Stimulated activated CD8-positive, alpha-beta memory T cell treated with anti-CD3 and anti-CD28 coated beads, Interleukin-15, amount 100 ng/mL, for 4 hours (primary cell): ENCODE measurements at places on chromosomes 3 and 15.

- DNase-seq = no peak
Measured at GRCh38 chr3:32217339-32217738, 21.1 kb upstream of the CMTM8 start.

DNA sequence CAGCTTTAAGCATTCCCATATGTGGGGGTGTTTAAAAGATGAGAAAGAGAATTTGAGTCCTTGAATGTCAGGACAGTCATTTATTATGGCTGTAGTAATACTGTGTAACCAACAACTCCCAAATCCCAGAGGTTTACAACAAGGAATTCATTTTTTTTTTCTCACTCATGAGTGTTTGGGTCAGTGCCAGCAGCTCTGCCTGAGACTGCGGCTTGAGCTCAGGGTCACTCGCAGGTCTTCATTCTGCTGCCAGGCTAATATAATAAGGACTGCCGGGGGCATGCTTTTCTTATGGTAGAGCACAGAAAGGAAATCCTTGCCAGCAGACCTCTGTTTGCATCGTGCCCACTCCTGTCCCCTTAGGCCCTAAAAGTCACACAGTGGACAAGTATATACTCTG is 277.9 kb upstream of the LMCD1 start:
- DNase-seq = no peak

- DNase-seq = no peak
Measured at GRCh38 chr3:170539897-170540296, 46.0 kb downstream of the SLC7A14 start.

GRCh38 chr15:60949039-60949977 is 279.8 kb downstream of the RORA start:
- no peak for DNase-seq

DNA sequence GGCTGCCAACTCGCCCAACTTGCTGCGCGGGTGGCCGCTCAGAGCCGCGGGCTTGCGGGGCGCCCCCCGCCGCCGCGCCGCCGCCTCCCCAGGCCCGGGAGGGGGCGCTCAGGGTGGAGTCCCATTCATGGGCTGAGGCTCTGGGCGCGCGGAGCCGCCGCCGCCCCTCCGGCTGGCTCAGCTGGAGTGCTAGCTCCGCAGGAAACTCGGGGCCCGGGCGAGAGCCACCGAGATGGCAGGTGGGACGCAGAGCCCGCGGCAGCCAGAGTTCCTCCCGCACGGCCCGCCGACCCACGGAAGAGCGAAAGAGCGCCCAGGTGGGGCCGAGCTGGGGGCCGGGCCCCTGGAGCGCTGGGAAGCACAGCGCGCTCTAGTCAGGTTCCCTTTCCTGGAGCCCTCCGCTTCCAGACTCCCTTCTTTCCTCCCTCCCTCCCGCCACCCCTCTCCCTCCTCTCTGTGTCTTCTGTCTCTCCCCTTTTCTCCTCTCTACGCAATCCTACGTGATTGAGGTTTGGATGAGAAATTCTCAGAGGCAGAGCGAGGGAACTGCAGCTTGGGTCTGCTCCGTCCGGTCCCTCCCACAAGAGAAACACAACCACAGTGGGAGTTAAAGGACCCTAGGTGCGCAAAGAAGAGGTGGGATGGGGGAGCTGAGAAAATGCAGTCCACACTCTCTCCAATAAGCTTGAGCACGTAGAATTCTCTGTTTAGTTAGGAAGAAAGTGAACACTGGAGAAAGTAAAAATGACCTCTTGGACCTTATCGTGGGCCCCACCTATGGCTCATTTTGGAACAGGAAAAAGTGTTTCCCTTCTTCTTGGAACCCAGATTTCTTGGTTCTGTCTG is 317.3 kb downstream of the FGF12 start:
- no peak for DNase-seq

DNA sequence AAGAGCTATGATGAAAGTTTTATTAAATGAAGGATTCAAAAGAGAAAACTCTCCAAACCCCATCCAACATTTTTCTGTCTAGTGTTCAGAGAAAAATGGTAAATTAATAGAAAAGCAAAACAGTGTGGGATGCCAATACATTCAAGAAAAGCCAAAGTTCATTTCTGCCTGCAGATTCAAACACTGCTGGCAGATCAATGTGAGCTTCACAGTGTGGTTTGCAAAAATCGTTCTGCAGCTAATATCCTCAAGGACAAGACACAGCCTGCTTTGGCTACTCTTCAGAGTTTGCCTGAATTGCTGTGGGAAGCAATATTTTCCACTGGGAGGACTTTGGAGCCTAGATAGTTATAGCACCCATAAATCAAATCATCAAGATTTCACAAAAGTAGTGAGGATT is 619.9 kb upstream of the SUCLG2 start:
- DNase-seq = no peak

DNA sequence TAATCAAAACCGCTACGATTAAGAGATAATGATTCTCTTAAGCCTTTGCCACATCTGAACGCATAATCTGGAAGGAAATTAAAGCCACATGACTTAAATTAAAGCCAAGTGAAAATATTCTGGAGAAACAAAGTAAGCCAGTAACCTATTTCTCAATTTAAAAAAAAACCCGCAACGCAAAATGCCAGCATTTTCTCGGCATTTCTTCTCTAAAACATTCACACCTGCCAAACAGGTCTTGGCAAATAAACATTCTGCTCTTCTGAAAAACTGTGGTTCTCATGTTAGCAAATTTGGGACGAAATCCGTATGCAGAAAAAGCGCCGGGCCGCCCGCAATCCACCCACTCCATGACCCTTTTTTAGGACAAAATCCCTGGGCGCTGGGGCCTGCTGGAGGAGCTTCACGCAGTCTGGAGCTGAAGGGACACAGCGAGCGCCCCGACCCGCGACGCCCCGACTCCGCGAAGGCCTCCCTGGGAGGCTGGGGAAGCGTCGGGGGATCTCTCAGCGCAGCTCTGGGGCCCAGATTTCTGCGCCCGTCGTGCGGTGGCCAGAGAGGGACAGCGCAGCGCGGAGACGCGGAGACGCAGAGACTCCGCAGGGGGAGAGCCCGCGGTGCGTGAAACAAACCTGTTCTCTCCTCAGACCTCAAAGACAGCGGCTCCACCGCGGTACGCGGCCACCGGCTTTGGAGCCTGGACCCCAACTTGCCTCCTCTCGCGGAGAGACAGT is 471 bp downstream of the NKIRAS1 start:
- no peak for DNase-seq

GRCh38 chr15:90873998-90874605 is 5.7 kb downstream of the FURIN start:
- no peak for DNase-seq

DNA sequence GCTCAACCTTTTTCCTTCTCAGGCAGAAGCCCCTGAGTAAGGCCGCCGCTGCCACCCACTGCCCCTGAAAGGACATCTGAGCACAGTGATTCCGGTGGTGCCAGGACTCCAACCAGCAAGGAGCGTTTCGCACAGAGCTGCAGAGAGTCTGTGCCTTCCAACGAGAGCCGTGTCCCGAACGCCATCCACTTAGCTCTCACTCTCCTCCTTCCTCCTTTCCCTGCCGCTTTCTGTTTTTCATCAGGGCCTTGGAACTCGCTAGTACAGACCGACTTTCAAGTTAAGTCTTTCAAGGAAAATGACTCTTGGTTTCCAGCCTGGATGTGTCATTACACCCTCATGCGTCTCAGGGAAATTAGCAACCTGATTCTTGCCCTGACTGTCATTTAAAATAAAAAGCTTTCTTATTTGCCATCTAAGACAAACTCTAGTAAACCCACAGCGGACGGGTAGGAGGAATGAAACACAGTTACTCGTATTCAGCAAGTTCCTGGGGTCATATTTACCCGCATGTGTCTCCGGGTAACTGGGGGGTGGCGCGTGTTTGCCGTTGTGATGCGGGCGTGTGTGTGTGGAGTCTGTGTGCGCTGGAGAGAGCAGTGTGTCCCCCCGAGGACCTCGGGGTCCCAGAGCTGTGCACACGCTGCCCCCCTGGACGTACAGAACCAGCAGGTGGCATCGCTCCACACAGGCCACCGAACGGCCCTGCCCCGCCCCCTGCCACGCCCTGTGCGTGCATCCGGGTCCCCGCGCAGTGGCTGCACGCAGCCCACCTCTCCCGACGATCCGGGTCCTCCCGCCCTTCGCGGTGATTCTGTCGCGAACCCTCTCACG is 30.4 kb upstream of the ALDH1A3 start:
- peak; percentile 21 for DNase-seq

DNA sequence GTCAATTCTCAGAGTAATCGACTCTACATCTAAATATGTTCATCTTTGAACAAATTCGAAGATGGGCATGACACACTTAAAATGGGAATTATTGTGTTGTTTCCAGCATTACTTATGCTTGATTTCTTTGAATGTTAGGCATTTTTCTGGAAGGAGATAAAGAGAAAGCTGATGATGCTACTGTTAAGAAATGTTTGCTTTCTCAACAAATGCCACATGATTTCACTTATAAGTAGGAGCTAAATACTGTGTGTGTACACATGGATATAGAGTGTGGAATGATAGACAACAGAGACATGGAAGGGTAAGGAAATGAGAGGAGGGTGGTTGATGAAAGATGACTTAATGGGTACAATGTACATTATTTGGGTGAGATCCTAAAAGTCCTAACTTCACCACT is 400.9 kb downstream of the TBL1XR1 start:
- no peak for DNase-seq

DNA sequence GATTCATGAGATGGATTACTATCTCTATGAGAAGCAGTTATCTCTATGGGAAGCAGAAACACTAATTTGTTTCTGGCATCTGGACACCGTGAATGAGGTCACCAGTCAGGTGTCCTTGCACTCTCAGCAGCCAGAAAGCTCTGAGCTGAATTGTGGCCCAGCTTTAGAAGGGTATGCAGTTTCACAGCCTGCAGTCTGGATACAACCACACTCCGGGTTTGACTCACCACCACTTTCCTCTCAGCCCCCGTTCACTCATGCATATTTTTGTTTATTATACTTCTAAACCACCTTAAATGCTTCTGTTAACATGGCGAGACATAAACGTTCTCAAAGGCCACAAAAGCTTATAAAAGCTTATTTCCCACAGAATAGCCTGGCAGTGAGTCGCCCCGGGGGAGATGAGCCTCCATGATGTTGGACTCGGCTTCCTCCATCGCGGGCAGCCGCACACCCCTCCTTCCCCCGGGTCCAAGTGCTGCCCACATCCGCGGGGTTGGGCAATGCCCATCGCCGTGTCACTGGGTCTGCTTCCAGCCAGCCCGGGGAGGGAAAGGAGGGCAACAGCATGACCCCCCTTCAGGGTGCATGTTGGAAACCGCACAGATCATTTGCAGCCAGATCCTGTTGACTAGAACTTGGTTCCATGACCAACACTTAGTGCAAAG is 16.8 kb upstream of the SLC41A3 start:
- no peak for DNase-seq

- DNase-seq = no peak
Measured at GRCh38 chr15:101329309-101329863, 34.3 kb upstream of the SNRPA1 start.

DNA sequence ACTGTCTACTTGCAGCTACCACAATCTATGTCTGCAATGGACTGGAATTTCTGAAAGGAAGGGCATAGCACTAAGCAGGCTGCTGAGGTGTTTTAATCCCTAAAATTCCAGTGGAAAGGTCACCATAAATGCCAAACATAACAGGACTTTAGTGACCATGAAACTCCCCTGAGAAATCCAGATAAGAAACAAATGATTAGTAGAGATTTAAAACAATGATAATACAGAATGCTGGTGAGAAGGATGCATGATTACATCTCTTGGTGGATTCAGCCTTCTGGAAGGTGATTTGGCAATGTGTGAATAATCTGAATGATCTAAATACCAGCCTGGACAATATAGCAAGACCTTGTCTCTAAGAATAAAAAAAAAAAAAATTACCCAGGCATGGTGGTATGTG is 475.0 kb upstream of the CBLB start:
- DNase-seq = no peak

DNA sequence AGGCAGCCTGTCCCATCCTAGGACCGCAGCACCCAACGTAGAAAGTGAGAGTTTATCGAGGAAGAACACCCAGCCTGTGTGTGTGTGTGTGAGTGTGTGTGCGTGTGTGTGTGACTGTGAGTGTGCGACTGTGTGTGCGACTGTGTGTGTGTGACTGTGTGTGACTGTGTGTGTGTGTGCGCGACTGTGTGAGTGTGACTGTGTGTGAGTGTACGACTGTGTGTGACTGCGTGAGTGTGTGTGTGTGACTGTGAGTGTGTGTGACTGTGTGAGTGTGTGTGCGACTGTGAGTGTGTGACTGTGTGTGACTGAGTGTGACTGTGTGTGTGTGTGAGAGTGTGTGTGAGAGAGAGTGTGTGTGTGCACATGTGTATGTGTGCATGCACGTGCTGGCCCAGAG is 15.1 kb upstream of the DLL4 start:
- DNase-seq = no peak

DNA sequence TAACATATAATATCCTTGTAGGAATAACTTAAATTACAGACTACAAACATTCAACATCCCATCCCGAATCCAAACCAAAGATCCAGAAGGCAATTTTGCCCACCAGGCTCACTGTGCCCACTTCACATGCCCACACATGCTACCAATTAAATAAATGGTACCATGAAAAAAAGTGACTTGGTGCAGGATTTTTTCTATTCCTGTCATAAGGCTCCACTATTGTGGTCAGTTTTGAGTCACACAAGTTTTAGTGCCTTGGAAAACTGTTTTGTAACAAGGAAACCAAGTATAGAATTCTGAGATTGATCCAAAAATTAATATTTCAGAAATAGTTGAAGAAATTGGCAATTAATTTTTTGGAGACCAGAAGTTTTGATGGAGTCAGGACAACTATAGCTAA is 470.1 kb upstream of the THBS1 start:
- DNase-seq = no peak

DNA sequence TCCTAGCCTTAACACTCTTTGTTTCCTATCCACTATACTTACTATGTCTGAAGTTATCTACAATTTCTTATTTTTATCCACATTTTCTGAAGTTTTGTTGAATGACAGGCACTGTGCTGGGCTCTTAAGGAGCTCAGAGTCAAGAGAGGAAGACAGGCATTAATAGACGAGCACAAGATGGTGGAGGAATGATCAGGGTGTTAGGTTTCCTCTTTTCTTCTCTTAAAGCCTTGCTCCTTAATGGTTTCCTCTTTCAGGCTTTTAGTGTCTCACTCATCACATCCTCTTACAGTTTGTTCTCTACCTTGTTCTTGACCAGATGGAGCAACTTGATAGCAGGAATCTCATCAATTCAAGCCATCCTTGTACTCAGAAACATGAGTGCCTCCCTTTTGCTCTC is 52.9 kb upstream of the BCL6 start:
- no peak for DNase-seq

DNA sequence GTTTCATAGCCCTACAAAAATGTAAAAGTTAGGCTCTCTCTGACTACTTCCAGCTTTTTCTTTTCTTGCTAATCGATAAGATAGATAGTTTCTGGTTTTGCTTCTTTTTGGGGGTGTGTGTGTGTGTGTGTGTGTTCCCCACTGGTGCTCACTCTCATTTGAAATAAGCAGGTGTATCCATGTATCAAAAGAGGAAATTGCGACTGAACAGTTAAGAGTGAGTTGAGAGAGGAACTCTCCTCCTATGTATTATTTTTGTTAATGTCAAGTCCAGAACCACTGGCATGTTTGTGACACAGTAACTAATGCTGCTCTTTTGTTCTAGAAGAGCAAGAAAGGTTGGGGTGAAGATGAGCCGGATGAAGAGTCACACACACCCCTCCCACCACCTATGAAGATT is 96.7 kb upstream of the UMPS start:
- DNase-seq = no peak
